ENCODE measurements at places on chromosomes 2 and 18.

GRCh38 chr2:6639929-6640620, 225.6 kb downstream of the CMPK2 start:
- DNase-seq: no peak

DNA sequence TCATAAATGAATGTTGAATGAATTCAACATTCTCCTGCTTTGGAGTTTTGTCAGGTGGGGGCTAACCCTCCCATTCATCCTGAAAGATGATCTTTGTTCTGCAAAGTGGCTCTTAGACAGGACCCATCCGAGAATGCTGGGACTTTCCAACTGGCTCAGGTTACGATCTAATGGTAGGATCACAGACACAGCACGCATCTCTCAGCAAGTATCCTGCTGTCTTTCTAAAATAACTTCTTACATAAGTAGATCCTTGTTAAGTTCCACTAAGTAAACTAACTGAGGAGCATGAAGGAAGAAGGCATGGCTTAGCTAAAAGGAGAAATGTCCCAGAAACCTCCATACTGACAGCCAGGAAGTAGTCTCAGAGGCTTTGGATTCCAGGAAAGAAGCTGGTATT, 23.7 kb downstream of the CYP27A1 start:
- DNase-seq: no peak

DNA sequence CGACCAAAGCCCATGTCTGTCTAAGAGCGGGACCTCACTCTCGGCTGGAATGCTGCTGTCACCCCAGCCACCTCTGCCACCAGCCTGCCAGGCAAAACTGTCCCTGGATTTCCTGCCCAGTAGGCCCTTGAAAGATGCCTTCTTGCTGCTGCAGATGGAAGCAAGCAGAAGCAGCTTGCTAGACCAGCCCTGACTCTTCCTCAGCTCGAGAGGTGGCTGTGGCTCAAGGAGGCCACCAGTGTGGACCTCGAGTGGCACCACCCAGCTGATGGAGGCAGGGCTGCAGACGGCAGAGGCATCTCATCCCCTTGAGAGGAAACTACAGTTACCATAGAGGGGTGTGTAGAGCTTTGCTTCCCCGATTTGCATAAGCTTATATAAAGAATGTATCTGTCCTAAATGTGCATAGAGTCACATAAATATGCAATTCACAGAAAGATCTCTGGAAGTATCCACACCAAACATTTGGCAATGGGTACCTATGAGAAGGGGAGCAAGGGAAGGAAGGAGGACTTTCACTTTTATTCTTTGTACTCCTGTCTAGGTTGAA, 20.6 kb downstream of the ADCY3 start:
- no peak for DNase-seq

DNA sequence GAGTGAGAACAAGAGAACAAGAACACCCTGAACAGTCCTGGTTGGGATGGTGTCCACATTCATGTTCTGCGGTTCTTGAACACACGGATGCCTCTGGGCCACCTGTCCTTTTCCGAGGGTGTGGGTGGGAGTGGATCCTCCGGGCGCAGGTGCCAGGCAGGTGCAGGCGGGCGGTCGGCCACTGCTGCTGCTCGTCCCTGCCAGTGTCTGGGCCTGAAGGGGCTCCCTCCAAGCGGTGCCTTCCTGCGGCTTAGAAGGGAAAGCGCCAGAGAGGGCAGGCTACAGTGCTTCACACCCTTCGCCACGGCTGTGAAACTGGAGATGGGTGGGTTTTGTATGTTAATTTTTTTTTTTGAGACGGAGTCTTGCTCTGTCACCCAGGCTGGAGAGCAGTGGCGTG, 8.0 kb upstream of the D2HGDH start:
- no peak for DNase-seq

DNA sequence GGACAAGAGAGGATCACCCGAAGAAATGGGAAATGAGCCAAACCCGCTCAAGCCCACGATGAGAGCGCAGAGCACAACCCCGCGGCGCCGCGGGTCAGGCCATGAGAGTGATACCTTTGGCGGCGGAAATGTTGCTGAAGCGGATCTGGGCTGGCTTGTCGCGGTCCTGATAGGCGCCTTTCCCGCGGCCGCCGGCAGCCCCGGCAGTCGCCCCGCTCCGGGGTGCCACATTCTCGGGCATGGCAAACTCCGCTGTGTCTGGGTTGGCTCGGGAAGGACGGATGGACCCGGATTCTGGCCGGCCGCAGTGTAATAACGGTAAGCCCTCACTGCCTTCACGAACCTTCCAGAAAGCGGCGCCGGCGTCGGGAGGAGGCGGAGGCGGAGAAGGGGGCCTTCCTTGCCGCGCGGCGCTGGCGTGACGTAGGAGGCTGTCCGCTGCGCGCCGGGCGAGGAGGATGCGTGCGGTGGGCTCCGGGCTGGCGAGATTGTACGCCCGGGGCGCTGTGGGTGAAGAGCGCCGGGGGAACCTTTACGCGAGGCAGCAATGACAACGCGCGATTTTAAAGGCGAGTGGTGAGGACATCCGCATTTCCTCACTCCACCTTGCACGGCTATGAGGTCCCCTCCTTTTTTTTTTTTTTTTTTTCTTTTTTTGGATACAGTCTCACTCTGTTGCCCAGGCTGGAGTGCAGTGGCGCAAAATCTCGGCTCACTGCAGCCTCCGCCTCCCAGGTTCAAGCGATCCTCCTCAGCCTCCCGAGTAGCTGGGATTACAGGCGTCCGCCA, at the start of gene CCT4:
Gene CCT4 (minus strand): TSS at position 390 of the 789 bp plus-strand sequence. CDS start 149 bp downstream, at position 241.
- peak; percentile 90 for DNase-seq

GRCh38 chr2:170247882-170248393, 70.0 kb downstream of the MYO3B start:
- DNase-seq: no peak

- peak; percentile 74 for DNase-seq
These were observed 169.2 kb downstream of the CDH20 start for GRCh38 chr18:61502472-61502871.

DNA sequence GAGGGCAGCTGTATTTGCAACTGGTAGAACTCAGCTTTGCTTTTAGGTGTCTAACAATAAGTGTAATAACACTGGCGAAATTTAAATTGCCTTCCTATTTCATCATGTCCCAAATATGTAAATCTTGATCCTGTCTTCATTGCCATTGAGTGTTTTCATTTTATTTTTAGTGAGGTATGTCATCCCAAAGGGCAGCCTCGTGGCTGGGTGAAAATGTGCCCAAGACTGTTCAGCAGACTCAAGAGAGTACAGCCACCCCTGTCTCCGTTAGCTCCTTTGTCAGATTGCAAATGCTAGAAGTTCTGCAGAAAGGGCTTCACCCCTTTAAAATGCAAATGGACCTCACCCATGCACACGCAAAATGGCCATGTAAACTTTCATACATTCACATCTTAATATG, 278.8 kb downstream of the RND3 start:
- no peak for DNase-seq

- DNase-seq: no peak
These were observed 29.9 kb downstream of the LIPG start for GRCh38 chr18:49591775-49592174.

- no peak for DNase-seq
These were observed 4.8 kb upstream of the ABCB11 start for GRCh38 chr2:169035887-169036286.

- DNase-seq: no peak
These were observed 70.7 kb upstream of the BCL2L11 start for GRCh38 chr2:111049792-111050640.

DNA sequence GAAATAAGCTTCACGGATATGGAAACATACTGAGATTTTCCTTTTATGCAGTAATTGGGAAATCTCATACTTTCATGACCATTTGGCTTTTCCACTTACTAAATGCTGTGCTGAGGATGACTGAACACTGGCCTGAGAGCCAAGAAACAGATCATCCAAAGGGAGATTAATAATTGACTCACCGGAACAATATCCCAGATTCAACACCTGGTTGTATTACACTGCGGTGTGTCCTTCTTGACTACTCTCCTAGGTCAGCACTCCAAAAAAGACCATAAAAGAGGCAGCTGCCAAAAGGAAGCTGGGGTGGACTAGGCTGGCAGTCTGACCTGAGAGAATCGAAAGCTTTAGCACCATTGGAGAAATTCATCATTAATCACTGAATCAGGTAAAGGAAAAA, 469.1 kb downstream of the CBLN2 start:
- no peak for DNase-seq
